NCI-H1694 (cell line): ENCODE measurements at places on chromosomes 1 and 21.

DNA sequence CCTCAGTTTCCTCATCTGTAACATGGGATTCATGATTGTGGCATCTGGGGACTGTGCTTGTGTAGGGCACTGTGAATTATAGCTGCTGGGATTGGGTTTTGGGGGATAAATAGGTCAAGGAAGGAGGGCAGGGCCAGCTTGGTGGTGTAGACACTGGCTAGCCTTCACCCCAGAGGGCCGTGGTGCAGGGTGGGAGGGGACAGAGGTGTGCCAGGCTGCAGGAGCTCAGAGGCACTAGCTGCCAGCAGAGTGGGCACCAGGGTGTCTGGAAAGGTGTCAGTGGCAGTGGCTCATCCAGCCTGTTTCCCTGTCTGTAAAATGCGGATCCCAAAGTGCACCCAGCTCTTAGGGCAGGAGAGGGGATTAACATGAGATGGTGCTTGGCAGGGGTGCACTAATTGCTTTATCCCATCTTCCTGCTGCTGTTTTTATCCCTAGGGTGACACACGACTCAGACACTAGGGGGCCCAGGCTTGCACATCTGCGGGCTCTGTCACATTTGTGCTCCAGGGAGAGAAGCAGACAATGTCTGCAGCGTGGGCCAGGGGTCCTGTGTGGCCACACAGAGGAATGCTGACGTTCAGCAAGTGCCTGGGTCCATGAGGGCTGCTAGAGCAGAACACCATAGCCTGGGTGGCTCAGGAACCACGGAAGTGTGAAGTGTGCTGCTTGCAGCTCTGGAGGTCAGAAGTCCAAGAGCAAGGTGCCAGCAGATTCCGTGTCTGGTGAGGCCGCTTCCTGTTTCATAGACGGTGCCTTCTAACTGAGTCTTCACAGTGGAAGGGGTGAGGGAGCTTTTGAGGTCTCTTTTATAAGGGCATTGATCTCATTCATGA, 19.3 kb downstream of the OBSCN start:
- no peak for DNase-seq

DNA sequence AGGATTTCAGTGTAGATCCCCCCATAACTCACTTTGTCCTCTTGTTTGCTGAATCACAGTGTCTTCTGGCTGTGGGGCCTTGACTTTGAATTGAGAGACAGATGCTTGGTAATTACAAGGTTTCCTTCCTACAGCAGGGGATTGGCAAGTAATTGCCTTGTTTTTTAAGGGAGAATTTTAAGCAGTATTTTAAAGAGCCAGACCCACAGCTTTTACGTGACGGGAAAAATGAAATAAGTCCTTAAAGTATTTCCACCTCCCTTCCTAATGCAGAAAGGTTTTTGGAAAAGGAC, 41.0 kb downstream of the PGBD5 start:
- DNase-seq = peak; percentile 55

GRCh38 chr1:3042481-3042880, 21.2 kb downstream of the ACTRT2 start:
- DNase-seq = no peak

DNA sequence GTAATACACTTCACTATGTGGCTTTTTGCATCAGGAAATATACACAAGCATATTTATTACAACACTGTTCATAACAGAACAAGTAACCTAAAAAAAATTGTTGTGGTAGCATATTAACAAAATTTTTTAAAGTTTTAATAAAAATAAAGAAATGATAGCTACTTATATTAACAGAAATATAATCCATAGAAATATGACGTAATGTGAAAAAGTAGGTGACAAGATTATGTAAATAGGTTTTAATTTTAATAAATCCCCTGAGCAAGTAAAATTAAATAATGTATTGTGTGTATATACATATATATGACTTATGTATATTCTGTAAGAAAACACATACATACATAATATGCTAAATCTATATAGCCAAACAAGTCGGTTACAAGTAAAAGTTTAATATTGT, 359.9 kb downstream of the SEC16B start:
- DNase-seq = no peak

- DNase-seq = no peak
Measured at GRCh38 chr1:6126521-6127067, 53.5 kb downstream of the CHD5 start.

- no peak for DNase-seq
Measured at GRCh38 chr1:42529724-42530181, 66.7 kb downstream of the CCDC30 start.
